Chondrocyte (in vitro differentiated cells): ENCODE measurements at places on chromosomes 3 and 15. TPM values are rescaled to one million over a fixed set of nuclear protein-coding genes. Genes with fewer than 3 reads are reported as not detected.

DNA sequence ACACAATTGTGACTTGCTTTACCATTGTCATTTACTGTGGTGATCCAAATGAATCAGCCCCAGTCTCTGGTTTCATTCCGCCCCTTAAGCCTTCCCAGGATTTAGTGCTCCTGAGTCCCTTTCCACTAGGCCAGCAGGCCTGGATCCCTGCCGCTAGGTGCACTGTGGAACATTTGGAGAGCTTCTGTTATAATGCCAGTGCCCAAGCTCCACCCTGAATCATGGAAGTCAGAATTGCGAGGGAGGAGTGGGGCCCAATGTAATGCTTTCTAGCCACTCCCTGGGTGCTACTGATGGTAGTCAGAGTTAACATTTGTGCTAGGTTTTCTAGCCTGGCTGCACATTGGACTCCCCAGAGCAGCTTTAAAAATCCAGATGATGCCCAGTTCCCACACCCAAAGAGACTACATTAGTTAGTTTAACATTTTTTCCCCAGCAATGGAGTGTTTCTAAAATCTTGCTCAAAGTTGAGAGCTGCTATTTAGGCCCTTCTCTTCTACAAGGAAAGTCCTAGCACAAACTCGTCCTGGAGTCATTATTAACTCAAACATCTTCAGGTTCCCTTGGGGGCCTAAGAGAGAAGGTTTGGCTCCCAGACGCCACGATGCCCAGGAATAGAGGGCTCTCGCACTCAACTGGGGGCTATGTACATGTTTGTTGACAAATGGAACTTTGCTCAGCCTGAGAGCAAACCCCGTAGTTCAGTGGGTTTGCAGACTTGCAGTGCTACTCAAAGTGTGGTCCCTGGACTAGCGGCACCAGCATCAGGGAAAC lies 366.7 kb upstream of the PROK2 start:
- DNase-seq, result no peak

GRCh38 chr3:73789825-73790444 lies 165.2 kb upstream of the PDZRN3 start:
- no peak for DNase-seq

- no peak for DNase-seq
Observed at GRCh38 chr3:1117843-1118473, 25.1 kb downstream of the CNTN6 start.

DNA sequence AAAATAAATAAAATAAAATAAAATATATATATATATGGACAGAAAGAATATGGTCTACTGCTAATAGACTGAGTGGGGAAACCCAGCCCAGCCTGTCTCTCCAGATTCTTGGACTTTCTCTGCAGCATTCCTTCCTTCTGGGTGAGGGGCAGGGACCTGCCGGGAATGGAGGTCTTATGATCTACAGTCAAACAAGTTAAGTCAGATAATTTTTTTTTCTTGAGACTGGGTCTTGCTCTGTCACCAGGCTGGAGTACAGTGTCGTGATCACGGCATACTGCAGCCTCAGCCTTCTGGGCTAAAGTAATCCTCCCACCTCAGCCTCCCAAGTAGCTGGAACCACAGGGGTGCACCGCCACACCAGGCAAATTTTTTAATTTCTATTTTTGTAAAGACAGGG lies 33.5 kb upstream of the ZNF774 start:
- DNase-seq, result no peak

- no peak for DNase-seq
Observed at GRCh38 chr3:101816215-101817149, 32.8 kb upstream of the NFKBIZ start.

GRCh38 chr15:62889734-62890505 lies 152.6 kb upstream of the TPM1 start:
- no peak for DNase-seq

GRCh38 chr15:39741258-39741657 lies 41.4 kb downstream of the FSIP1 start:
- DNase-seq, result no peak

DNA sequence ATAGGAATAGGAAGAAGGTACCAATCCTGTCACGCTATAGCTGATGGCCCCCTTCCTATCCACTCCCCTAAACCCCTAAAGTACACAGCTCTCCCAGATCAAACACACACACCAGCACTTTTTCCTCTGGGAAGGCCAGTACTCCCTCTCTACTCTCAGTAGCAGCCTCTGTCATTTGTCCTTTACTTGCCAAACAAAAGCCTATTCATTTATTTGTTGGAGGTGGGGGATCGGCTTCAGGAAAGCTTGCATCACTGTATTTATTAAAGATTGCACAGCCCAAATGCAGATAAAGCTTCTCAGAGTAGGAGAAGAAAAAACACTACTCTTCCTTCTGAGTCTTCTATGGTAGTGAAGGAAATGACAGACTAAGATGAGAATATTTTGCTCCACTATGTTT lies 429.7 kb upstream of the RASGRP1 start:
- no peak for DNase-seq

Gene PRR20G
- not detected in 3 replicates for total RNA-seq

- DNase-seq, result peak; percentile 57
Observed at GRCh38 chr3:10471054-10471688, 34.2 kb downstream of the ATP2B2 start.
